Upper lobe of right lung (tissue), 1 donor: ENCODE measurements at places on chromosomes 6 and 20. TPM values are rescaled to one million over a fixed set of nuclear protein-coding genes. Genes with fewer than 3 reads are reported as not detected.

DNA sequence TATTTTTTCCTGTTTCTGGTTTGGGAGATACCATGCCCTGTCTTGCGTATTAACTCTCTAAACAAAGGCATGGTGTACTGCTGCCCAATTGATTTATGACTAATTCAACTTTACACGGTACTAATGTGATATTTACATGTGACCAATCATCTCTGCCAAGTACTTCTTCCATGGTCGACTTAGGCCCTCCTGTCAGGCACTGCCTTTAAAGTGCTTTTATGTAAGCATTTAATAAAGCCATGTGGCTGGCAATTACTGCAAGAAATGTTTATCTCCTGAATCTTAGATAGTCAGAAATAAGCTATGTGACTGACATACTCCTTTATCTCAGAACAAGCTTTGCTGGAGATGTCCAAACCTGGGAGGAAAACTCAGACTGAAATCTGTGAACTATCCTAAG is 323.4 kb downstream of the BTBD3 start:
- no peak for DNase-seq
- H3K36me3 ChIP-seq = no peaks in the 10 kb centered on the region
- H3K27ac ChIP-seq = no peak overlapping the region
- H3K27me3 ChIP-seq = no peaks in the 10 kb centered on the region

DNA sequence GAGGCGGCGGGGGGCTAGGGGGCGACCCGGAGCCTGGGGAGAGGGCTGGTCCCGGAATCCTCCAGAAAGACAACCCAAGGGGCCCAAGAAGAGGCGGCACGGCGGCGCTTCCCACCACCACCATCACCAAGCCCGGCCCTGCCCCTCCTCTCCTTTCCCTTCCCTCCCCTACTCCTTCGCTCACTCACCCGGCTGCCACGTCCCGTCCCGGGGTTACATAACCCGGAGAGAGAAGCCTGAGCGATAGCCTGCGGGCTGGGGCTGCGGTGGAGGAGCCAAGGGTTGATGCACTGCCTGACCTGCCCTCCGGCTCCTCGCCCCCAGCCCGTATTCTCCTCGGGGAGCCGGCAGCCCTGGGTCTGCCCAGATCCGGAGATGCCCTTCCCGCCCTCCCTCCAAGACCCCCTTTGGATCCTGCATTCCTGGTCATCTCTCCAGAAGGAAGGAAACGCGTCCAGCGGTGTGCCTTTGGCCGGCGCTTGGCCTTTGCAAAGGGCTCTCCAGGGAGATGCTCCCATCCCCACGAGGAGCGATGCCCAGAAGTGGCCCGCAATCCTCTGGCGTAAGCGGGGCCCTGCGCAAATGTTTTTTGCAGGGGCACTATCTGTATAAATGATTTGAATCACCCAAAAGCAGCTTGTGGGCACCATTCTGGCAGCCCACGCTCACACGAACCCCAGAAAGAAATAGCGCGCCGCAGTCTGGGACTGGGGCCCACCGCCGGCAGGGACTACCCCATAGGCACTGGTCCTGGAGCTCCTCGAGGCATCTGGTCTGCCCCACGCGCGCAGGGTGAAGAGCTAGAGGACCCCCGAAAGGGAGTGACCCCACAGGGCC is 4.6 kb upstream of the CPXM1 start:
- H3K4me3 ChIP-seq = no peak overlapping the region
- H3K27me3 ChIP-seq = peaks cover 80% of the 10 kb centered on the region
- peaks cover 8% of the 10 kb centered on the region for H3K4me1 ChIP-seq
- H3K27ac ChIP-seq = no peak overlapping the region
- no peaks in the 10 kb centered on the region for H3K36me3 ChIP-seq

GRCh38 chr6:6975459-6976111 is 132.2 kb upstream of the RREB1 start:
- no peaks in the 10 kb centered on the region for H3K36me3 ChIP-seq
- no peak overlapping the region for H3K27ac ChIP-seq
- H3K4me3 ChIP-seq = no peak overlapping the region
- no peak for DNase-seq
- H3K4me1 ChIP-seq = no peaks in the 10 kb centered on the region

The MATN4 gene
- total RNA-seq = 0.29 TPM
